ENCODE measurements at places on chromosomes 2 and 18.

DNA sequence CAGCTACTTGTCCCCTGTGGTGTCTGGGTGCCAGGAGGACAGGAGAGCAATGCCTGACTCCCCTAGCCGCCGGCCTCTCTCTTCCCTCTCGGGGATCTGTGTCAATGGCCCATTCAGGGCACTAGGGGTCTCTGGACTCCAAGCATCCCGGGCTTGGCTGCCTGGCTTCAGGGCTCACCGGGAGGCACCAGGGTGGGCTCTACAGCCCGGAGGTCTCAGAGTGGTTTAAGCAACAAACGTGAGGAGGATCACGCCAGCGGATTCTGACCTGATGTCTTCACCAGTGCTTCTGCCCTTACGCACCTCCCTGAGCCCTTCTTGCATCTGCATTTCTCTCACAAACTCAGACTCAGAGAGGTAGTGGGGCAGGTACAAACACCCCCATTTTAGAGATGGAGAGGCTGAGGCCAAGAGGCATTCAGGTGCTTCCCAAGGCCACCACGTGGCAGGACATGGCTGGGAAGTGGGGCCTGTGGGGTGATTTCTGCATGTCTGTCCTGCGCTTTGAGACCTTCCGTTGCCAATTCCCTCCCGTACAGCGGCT lies 243.0 kb downstream of the CELF4 start:
- no peak for DNase-seq

GRCh38 chr2:75292826-75293225 lies 93.5 kb upstream of the TACR1 start:
- no peak for DNase-seq

DNA sequence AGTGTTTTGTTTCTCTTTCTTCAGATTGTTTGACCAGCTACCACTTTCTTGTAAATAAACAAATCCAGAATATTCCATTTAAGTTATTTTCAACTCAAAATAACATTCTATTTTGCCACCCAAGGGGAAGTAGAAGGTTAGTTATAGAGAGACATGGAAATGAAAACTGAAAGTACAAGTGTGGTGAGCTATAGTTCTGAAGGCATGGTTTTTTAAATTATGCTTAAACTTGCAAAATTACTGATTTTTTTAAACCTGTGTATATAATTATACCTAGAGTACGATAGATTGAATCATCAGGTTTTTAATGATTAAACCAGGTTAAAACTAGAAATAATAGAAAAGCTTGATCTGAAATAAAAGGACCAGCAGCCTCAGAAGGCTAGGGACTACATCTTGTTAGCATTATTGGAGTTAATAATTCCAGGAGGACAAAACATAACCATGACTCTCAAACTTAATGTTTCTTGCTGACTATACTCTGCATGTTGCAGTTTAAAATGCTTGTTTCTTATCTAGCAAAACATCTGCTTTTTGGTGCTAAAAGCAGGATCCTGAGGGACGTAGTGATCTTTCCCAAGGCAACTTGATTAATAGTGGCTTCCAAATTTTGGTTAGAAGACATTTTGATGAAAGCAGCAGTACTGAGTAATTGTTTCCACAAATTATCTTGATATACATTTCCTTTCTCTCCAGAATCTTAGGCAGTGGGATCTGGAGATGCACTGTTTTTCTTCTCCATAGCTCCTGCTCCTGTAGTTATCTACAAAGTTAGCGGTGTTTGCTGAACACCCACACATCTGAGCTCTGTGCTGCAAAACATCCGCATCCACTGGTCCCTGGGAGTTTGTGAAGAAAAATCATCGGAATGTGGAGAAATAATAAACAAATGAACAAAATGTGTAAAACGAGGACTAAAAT lies 327.2 kb upstream of the PKDCC start:
- DNase-seq = no peak

DNA sequence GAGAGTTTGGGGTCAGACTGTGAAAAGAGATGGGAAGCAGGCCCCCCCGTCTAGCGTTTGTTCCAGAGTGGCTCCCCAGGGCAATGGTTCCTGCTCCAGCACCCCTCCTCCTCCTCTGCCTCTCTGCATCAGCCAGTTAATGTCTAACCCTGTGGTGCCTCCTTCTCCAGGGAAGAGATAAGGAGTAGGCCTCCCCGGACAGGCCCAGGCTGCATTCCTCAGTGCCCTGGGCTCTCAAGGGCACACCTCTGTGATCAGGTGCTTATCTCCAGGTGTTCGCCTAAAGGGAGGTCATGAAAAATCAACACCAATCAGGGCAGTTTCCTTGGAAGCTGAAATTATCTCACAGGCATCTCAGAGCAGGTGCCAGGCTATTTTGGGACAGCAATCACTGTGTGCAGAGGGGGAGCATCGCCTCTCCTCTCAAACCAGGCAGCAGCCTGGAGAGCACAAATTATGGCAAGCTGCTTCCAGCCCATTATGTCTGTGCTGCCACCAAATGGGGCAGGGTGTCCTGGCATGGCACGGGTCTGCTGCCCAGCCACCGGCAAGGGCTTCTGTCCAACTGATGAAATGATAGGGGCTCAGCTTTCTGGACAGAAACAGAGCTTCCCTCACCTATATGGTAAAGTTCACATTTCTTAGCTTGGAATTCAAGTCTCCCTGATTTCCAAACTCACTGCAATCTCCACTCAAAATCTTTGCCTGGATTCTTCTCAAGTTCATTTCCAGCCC lies 255.8 kb upstream of the SLC14A2 start:
- DNase-seq = no peak

- DNase-seq = no peak
Measured at GRCh38 chr2:167196461-167197252, 308.4 kb downstream of the XIRP2 start.

DNA sequence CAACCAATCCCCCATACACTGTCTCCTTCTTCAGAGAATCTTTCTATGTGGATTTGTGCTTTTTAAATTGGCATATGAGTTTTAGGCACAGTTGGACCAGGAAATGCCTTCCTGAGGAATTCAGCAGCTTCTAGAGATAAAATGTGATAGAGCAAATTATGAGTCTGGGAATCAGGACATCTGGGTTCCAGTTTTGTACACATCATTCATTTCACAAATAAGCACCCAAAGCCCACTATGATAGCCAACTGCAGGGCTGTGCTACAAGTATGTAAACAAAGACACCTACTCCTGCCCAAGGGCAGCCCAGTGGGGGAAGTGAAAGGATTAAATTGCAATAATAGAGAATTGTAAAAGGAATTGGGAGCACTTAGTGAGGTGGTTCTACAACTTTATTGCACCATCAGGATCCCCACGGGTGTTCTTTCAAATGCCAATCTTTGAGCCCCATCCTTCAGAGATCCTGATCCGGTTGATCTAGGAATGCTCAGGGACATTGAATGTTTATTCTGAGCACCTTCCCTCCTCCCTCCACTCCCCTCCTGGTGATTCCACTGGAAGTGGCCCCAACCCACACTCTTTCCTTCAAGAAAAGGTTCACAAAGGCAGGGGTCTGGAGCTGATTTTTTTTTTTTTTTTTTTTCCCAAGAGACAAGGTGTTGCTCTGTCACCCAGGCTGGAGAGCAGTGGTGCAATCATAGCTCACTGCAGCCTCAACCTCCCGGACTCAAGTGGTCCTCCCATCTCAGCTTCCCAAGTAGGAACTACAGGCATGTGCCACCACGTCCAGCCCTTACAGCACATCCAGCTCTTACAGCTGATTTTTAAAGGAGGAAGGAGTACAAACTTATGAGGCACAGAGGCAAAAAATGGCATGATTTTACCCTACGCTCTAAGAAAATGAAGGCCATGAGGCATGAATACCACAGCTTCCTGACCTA lies 11.1 kb upstream of the KCMF1 start:
- DNase-seq = no peak

GRCh38 chr2:197707316-197708213 lies 2.4 kb downstream of the MARS2 start:
- DNase-seq = peak; percentile 50

All from CD4-positive, alpha-beta T cell treated with Interleukin-21 for 1 hour (primary cell).